ENCODE measurements at places on chromosomes 7 and 10.
A peak's percentile ranks its signal among the peaks of the same experiment; 100 is the strongest.

- DNase-seq = no peak
Observed at GRCh38 chr7:30274641-30275040, 9.8 kb upstream of the ZNRF2 start.

DNA sequence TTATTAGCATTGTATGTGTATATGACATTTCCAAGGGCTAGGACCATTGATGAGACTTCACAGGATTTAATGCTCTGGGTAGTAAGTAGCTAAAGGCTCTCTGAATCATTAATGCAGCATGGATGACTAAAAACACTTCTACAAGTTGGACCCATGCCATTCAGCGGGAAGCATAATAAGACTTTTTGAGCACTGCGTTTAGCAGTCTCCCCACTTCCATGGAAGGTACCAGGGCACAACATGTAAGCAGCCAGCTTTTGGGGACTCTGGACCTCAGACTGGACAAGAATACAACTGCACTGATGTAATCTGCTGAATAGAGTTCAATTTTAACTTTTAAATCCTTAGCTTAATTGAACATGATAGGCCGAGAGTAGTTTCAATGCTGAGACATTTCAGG, 191.7 kb upstream of the IMMP2L start:
- no peak for DNase-seq

DNA sequence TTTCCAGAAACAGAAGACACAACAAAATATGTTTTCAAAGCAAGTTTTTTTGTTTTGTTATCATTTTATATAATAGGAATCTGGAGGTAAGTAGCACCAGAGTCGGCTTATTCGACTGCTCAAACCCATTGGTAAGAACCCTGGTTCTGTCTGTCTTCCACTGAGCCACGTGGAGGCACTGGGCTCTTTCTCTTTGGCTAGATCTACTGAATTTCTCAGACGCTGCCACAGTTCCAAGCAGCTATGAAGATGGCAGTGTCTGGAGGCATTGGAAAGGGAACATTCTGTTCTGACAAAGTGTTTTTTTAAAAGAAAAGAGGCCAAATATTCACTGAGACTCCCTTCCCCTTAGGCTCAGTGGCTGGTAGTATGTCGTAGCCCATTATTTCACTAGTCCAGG, 338.8 kb downstream of the NRG3 start:
- no peak for DNase-seq

GRCh38 chr10:23258516-23258915, 66.4 kb downstream of the PTF1A start:
- no peak for DNase-seq

DNA sequence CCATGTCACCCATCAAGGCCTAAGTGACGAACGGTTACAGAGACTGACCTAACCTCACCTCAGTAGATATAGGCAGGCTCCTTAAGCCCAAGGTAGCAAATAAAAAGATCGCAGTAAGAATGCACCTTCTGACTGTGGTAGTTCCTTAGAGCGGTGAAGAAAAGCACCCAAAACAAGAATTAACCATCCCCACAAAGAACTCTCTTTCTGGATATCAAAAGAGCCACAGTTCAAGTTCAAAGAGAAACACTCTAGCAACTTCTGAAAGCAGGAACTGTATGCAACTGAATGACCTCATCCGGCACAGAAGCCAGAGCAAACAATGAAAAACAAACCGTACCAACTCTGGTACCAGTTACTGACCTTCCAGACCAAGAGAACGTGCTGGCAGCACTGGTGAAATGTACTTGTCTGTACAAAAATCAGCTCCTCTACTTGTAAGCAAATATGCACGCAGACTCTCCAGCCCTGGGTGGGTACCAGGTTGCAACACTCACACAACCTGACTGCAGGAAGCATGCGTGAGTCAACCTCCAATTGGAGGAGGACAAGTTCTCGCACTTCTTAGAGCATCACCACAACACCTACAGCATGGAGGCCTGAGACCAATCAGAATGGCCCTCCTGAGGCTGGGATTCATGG, 202.7 kb downstream of the FAM107B start:
- peak; percentile 94 for DNase-seq

GRCh38 chr10:24462889-24463552, 254.1 kb downstream of the KIAA1217 start:
- no peak for DNase-seq

DNA sequence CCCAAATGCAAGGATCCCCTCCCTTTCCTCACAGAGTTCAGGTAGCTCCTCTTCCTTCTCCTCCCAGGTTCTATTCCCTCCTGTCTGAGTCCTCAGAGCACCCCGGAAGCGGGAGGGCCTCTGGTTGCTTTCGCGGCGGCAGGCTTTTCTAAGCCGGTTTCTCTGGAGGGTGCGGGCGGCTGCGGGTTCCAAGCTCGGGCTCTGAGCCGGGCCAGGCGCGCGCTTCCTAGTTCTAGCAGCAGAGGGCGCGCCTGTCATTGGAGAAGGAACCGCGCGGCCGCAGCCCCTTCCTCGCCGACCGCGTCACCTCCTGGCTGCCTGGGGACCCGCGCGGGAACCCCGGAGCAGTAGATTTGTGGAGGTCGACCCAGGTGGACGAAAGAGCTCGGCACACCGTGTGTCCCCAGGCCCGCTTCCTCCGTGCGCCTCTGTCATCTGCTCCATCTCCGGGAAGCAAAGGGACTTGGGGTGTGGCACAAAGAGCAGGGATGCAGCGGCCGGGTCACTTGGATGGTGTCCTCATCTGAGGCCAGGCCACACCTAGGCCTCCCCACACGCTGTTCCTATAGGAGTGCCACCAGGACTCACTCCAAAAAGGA, 389.0 kb upstream of the PODXL start:
- peak; percentile 26 for DNase-seq

GRCh38 chr7:44057849-44058758, 7.3 kb downstream of the PGAM2 start:
- DNase-seq = no peak

- no peak for DNase-seq
Observed at GRCh38 chr10:100504096-100504495, 15.6 kb downstream of the SEC31B start.

- no peak for DNase-seq
Observed at GRCh38 chr10:29598851-29599311, 35.9 kb downstream of the SVIL start.

- no peak for DNase-seq
Observed at GRCh38 chr7:30922596-30922995, 10.9 kb downstream of the AQP1 start.

- no peak for DNase-seq
Observed at GRCh38 chr7:69935107-69935506, 336.8 kb downstream of the AUTS2 start.

DNA sequence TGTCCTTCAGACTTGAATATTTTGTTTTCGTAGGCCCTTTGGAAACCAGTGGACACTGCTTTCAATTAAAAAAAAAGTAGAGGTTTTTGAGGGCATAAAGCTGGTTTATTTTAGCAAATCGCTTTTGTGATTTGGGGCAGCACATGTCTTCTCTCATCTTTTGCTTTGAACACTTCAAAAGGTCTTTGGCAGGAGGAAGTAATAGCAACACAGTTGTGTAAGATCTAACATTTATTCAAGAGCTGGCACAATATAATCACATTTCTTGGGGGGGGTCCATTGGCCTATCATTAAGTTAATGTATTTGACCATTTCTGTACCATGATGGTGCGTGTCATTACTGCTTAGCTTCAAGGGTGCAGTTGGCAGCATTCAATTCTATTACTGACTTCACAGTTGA, 42.4 kb downstream of the DYNC1I1 start:
- DNase-seq = no peak

GRCh38 chr10:43390759-43391158, 18.2 kb downstream of the HNRNPF start:
- DNase-seq = no peak

DNA sequence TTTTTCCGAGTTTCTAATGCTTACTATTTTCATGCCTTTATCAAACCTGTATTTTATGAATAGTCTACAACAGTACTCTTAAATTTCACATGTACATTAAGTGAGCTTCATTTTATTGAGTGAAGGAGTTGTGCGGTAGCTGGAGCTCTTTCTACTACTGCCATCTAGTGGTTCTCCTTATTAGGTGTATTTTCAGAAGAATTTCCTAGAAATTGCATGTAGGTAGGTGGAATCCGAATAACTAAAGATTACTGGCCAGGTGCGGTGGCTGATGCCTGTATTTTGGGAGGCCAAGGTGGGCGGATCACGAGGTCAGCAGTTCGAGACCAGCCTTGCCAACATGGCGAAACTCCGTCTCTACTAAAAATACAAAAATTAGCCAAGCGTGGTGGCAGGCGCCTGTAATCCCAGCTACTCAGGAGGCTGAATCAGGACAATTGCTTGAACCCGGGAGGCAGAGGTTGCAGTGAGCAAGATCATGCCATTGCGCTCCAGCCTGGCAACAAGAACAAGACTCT, 38.3 kb downstream of the LRRC72 start:
- DNase-seq = no peak

DNA sequence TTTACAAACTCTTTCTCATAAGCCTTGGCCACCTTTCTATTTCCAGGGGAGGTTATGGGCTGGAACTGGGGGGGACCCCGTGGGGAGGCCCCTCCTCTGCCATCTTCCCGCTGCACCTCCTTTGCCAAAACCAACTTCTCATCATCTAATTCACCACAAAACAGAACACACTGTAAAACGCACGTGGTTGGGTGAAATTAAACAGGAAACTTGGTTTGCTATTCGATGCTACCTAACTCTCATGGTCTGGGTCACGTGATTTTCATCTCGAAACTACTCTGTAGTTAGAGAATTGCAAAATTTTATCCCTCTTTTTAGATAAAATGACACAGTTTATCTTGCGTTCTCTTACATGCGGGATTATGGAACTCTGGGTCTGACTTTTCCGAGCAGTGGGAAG, 242.0 kb downstream of the ZMYND11 start:
- DNase-seq = no peak

DNA sequence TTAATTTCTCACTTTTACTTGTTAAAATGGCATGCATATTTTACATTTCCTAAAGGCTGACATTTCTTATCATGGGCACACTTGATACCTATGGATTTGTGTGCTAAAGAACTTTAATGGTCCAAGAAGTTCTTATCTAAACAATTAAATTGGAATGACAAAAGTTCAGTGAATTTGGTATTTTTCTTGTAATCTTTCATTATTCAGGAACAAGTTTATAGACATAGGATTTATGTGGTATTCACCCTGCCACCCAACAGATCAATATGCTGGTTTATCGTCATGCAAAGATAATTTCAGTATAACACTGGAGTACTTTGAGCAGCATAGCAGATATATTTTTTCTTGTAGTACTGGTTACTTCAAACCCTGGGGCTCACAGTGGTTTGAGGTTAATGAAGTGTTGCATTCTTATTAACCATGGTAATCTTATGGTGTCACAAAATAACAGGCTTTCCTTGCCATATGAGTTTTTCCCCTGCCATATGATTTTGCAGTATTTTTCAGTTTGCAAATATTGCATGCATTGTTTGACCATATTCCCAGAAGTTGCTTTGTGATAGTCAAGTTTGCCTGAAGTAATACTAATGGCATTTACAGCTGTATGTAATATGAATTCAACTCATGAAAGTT, 148.8 kb downstream of the PPP1R9A start:
- no peak for DNase-seq

- no peak for DNase-seq
Observed at GRCh38 chr10:90504172-90504571, 353.7 kb downstream of the HTR7 start.

- DNase-seq = no peak
Observed at GRCh38 chr10:127408112-127408710, 140.9 kb upstream of the NPS start.

DNA sequence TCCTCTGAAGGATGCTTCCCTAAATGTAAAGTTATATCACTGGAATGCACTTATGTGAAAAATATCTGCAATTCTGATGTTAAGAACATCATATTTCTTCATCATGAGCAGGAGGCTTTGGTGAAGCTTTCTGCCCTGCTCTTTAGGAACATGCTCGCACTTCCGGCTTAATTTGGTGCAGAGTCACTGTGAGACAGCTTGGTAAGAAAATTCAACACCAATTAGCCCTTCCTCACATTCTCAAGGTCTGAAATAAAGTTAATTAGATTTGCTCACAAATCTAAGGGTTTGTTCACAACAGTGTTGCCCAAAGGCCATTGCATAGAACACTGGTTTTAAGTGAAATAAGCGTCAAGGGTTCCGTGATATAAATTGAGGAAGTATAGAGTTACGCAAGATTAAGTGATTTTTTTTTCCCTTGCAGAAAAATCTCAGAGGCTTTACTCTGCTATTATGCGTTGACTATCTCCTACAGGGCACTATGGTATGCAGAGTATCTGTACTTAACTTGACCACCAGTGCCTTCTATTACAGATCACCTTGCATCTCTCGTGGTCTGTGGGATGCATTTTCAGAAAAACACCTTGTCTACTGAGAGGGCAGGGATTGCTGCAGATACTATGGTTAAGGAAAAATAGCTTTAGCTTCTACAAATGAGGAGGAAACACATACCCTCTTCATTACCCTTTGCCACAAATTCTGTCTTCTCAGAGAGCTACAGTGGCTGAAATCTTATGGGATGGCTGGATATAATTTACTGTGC, 953.9 kb downstream of the TYW1 start:
- DNase-seq = no peak

- no peak for DNase-seq
Observed at GRCh38 chr7:148144827-148145226, 445.7 kb upstream of the C7orf33 start.

DNA sequence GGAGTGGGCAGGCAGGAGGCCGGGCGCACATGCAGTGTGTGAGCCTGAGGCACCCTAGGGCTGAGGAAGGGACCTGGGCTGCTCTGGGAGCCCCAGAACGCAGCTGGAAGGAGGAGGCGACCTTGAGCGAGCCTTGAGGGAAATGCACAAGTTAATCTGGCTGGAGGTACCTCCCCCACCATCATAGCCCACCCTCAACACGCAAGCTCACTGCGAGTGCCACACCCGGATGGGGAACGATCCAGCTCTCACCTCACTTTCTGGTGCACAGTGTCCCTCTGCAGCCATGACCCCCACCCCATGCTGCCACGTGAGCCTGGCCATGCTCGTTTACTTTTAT, 162.4 kb upstream of the PPP2R2D start:
- no peak for DNase-seq

DNA sequence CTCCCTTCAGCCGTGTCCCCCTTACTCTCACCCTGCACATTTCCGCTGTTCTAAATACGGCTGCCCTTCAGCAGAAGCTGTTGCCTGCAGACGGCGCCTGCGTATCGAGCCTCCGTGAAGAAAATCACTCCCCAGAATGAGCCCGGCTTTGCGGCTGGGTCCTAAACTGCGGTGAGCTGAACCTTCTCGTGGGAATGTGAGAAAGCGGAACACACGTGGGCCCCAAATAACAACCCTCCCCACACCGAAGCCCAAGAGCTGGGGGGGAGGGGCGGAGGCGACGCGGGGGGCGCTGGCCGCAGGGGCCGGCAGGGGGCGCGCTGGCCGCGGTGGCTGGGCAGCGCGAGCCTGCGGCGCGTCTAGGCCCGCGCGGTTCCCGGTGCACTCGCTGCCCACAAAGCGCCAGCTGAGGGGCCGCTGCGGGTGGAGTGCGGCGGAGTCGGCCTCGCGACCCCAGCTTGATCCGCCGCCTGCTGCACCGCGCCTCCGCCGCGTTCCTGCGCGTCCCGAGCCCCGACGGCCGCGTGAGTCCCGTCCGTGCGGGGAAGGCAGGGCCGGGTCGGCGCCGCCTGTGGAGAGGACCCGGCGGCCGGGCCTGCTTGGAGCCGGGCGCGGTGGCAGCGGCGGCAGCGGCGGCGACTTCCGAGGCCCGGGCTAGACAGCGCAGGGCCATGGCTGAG, at the start of gene ZNF398:
ZNF398 (plus strand) TSS at position 382 of the 680 bp plus-strand sequence; CDS start at position 672, 290 bp downstream.
- DNase-seq = peak; percentile 59
